Stimulated activated CD4-positive, alpha-beta T cell treated with anti-CD3 and anti-CD28 coated beads, Interleukin-1b, Interleukin-23, amount 100 ng/mL, for 4 hours (primary cell): ENCODE measurements at places on chromosomes 3 and 15.

DNA sequence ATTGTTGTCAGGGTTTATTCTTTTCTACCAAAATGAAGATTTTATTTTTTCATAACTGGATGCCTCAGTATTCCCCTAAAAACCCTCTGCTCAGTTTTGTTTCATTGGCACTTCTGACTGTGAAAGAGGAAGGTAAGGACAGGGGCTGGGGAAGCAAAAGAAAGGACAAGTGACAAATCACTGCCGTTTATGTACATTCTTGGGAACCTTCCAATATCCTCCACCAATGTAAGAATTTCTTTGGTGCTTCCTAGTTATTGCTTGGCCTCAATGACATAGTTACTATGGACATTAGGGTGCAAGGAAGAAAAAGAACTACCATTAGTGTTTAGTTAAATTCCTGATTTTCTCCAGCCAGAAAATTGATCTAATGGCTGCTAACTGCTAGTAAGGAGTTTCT lies 131.0 kb upstream of the C15orf61 start:
- no peak for DNase-seq

GRCh38 chr15:98904544-98904943 lies 103.0 kb downstream of the PGPEP1L start:
- no peak for DNase-seq

GRCh38 chr15:78148392-78149067 lies 632 bp upstream of the IDH3A start:
- no peak for DNase-seq

- no peak for DNase-seq
Measured at GRCh38 chr15:76258460-76258859, 52.8 kb downstream of the ETFA start.

DNA sequence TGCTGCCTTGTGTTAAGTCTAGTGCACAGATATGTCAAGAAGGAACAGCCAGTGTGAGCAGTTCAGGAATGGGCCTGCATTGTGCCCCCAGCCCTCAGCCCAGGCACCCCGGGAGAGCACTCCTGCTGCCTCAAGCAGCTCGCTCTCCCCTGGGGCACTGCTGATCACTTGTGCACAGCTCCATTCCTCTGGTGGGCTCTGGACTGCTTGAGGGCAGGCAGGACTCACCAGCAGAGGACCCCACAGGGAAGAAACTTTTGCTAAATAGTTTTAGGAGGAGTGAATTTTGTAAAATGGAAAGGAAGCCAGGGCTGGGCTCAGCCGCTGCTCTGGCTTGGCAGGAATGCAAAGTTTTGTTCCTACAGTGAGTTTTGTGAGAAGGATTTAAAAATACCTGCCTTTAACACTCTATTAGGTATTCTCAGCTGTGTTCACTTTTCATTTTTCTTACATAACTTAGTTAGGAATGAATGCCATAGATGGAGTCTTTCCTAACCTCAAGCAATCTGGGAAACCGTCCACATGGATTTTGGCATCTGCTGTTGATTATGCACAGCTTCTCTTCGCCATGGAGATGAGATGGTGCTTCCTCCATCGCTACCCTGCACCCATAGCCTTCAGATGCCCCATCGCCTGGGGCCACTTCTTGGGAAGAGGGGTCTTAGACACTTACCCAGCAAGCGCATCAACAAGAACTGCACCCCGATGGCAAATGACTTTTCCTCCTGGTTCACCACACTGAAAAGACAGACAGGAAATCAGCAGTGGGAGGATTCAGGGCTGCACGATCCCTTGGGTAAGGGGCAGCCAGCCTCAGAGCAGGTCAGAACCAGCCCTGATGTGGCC lies 42.3 kb upstream of the RAB6B start:
- no peak for DNase-seq

DNA sequence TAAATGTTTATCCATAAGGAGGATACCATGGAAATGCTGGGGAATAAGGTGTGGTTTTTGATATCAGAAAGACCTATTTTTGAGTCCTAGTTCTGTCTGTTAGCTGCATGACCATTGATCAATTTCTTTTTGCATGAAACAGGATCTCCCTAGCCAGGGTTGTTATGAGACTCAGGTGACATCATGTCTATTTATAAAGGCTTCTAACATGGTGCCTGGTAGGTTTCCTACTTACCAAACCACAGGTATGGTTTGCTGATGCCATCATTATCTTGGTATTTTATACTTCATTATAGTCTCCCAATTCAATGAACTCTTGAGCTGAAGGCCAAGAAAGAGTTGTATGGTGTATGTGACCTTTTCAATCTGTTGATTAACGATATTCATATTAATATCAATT lies 144.0 kb downstream of the CLSTN2 start:
- DNase-seq = no peak

DNA sequence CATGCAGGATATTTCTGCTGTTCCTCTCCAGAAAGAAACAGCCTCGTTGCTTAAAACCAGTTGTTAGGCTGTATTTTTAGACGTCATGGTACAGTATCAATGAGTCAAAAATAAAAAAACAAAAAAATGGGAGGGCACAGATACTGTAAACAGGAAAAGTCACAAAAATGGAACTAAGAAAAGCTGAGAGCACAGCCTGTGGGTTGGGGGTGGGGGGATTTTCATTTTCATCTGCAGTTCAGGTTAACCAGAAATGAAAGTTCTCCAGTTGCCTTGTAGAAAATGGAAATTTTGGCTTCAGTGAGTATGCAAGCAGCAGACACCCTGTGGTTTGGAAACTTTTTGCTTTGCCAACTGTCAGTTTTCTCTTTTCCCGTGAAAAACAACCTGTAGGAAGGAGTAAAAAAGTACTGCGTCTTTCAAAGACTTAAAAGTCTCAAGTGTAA lies 59.0 kb downstream of the FRMD4B start:
- DNase-seq = peak; percentile 43

GRCh38 chr3:112688819-112689218 lies 47.9 kb upstream of the CCDC80 start:
- DNase-seq = no peak

DNA sequence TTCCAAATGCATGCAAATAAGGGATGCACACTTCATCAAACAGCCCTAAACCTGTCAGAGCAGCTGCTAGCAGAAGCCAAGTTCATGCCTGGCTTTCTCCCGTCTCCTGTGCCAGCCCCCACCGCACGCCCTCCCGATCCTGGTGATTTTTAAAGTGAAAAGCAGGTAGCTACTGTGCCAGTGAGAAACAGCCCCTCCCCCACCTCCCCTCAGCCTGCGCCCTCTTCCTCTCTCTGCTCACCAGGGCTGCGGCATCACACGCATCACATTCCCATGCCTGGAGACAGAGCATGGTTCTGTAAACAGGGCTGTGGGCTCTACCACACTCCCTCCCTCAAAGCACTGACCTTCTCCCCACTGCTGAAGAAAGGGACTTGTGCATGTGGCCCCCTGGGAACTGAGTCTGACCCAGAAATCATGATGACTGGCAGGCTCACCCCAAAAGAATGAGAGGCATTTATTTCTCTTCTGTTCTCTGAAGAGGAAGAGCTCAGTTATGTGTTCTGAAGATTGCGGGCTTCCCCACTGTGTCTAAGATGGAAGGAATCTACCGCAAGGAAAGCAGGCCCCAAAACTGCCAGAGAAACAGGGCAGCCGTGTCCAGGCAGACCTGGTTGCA lies 14.5 kb upstream of the SLC6A1 start:
- no peak for DNase-seq

- no peak for DNase-seq
Measured at GRCh38 chr15:31135523-31135922, 34.0 kb upstream of the TRPM1 start.

DNA sequence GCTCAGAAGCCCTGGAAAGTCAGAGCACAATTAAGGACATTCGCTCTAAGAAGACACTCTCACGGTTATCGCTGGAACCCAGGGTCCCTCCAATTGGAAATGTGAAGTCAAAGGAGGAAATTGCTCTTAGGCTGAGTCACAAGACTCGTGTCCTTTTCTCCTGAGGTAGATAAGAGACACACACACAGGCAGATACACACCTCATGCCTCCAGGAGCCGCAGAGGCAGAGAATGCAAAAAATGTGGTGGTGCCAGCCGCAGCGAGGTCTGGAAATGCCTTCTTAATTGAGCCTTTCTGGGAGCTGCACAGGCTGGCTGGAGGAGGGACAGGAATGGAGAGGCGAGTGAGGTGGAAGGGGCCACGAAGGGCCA lies 189.3 kb downstream of the OPA1 start:
- no peak for DNase-seq

DNA sequence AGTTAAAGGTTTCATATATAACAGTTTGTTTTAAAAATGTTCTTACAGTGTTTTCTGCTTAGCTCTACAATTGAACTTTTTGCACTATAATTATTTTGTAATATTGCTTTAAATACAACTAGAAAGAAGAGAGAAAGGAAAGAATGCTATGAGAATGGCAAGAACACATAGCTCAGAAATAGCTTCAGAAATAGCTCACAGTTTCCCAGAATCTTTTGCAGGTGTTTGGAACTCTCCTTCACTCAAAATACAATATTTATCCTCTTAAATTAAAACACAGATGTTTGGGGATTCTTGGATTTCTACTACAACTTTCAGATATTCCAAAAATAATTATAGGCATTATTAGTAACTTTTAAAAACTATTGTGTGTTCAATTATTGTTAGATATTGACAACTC lies 658.0 kb upstream of the DPPA4 start:
- DNase-seq = no peak

DNA sequence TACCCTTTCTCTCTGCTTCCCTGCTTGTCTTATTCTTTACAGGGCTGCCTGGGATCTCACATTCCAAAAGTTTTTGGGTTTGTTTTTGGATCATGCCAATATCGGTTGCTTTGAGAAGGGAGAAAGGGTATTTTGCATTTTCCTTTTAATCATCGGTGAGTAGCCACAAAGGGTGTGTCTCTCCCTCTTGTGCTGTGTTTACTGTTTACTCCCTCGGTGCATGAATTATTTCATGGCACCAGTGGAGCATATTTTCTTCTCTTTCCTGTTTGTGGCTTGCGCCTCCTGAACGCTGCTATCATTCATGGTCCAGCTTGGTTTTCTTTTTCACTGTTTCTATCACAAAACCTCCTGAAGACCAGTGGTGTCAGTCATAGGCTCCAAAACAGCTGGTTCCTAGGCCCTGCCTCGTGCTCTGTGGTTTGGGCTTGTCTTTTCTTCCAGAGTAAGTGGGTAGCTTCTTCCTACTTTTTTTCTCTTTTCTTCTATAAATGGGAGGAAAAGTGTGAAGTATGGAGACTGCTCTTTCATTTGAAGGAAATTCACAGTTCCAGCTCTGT lies 54.9 kb downstream of the IGF1R start:
- no peak for DNase-seq
